ENCODE measurements at places on chromosomes 13 and 19.

GRCh38 chr13:73960474-73960873, 173.7 kb downstream of the KLF12 start:
- no peak for DNase-seq

GRCh38 chr13:99984461-99985240, 3.1 kb downstream of the ZIC2 start:
- peak; percentile 65 for DNase-seq

DNA sequence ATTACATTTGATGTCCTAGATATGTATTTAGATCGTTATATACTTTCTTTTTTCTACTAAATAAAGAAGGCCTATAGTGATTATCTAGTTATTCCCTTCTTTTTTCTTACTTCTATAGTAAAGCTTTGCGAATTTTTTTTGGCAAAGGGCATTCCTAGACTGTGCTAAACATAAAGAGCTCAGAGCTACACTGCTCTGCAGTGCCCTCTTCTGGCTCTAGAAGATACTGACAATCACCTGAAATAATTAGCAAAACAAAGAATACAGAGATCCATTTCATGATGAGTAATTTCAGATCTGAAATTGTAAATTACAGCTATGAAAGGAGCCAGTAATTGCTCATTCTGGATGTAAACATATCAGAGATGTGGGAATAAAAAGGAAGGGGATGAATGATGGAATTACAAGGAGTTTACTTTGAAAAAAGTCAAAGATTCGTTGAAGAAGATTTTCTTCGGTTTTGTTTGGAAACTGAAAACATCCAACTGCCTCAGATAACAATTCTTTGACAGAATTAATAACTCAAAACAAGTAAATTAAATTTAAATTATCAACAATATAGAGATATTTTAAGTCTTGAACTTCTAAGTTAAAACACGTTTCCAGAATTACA, 288.5 kb downstream of the NALCN start:
- peak; percentile 73 for DNase-seq

- DNase-seq: peak; percentile 100
Measured at GRCh38 chr19:17470068-17470841, at the start of gene SLC27A1. SLC27A1 (plus strand) TSS chr19:17470524; CDS start chr19:17470541, 17 bp downstream.

- no peak for DNase-seq
Measured at GRCh38 chr19:54429176-54429495, 13.9 kb downstream of the TTYH1 start.

DNA sequence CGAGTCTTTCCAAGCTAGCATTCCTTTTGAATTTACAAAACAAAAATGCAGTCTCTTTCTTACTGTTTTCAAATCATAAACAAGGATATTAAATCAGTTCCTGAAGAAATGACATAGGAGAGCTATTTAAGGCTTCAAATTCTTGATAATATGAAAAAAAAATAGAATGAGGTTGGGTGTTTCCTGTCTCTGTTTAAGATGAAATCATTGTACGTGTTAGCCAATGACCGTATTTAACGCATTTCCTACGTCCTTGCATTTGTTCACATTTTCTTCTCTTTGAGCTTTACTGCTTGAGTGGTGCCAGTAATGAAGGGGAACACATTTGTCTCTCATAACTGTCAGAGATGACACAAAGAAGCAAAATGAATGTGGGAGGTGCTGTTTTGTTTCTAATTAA, 821.3 kb downstream of the DIAPH3 start:
- DNase-seq: no peak

- DNase-seq: no peak
Measured at GRCh38 chr19:7442423-7442822, 46.4 kb downstream of the PEX11G start.

GRCh38 chr19:18292462-18292809, 11.0 kb upstream of the JUND start:
- DNase-seq: no peak

DNA sequence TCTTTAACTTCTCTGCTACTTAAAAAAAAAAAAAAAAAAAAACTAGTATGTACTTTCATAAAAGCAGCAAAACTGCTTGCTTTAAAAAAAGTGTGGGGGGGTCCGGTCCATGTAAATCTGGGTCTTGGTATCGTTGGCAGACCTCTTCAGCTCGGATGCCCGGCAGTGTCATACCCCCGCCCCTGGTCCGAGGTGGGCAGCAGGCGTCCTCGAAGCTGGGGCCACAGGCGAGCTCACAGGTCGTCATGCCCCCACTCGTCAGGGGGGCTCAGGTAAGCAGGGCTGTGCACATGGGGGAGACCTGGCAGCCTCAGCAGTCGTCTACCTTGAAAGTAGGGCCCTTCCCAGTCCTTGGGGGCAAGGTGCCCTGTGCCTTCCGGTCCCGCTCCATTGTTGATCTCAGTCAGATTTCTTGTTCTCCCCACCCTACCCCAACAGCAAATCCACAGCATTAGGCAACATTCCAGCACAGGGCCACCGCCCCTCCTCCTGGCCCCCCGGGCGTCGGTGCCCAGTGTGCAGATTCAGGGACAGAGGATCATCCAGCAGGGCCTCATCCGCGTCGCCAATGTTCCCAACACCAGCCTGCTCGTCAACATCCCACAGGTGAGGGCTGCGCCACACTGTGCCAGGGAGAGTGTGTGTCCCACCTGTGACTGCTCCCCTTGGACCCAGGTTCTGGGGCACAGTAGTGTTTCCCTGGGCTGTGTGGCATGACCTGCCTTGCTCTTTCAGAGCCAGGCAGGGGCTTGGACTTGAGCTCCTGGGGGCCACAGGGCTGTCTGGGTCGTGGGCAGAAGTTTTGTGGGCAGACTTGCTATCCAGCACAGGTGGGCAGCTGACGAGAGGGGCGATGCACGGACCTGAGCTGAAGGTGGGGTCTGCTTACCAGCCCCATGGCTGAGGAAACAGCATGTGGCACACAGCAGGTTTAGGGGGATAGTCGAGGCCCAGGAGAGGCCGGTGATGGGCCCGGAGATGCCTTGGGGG, 19.4 kb downstream of the TSSK6 start:
- no peak for DNase-seq

DNA sequence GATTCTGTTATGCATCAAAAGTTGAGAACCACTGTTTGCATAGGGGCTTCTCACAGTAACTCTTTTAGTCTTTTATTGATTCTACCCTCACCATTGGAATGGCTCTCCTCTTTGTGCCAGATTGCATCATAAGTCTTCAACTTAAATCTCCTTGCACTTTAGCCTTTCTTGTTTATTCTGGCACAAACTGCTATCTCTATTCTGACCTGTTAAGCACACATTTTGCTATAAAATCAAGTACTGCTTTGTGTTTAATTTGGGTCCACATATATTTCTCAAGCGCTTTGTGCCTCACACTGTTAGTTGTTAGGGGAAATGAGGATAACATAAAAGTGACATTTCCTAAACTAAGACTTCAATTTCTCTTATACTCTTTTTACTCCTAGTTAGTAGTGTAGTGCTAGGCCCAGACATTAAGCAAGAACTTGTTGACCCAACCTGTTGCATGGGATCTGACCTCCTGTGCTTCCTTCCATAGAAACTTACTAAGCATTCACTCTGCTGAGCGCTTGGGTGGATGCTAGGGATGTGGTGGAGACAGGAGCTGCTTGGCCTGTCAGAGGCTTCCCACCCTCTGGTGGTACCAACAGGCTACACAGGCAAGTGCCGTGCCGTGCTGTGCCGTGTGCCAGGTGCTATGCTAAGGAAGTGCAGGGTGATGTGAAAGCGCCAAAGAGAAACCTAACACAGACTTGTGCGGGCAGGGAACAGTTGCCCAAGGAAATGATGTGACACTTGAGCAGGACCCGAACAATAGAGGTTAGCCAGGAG, 1.2 kb downstream of the UTP14C start:
- no peak for DNase-seq

- peak; percentile 91 for DNase-seq
Measured at GRCh38 chr13:102402290-102402689, 442 bp upstream of the FGF14 start.

DNA sequence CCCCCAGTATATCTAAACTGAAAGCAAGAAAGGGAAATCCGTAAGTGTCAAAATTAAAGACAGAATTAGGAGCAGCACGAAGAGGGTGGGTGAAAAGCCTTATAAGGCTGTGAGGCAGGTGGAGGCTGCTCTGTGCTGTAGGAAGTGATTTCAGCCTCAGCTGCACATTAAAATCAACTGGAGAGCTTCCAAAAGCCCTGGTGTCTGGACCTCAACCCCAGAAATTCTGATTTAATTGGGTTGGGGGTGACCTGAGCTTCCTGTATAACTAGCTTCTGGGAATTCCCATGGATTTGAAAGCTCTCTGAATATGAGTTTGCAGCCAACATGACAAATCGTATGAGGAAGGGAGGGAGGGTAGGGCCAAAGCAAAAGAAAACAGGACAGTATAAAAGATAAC, 242.4 kb upstream of the TMTC4 start:
- no peak for DNase-seq

DNA sequence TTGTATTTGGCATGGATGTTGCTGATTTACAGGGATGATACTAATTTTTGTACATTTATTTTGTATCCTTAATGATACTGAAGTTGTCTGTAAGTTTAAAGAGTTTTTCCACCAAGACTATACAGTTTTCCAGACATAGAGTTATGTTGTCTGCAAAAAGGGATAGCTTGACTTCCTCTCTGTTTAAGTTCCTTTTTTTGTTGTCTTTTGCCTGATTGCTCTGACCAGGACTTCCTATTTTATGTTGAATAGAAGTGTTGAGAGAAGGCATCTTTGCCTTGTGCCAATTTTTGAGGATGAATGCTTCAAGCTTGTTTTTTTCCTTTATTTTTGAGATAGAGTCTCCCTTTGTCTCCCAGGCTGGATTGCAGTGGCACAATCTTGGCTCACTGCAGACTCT, 36.8 kb upstream of the ZNF681 start:
- DNase-seq: no peak

DNA sequence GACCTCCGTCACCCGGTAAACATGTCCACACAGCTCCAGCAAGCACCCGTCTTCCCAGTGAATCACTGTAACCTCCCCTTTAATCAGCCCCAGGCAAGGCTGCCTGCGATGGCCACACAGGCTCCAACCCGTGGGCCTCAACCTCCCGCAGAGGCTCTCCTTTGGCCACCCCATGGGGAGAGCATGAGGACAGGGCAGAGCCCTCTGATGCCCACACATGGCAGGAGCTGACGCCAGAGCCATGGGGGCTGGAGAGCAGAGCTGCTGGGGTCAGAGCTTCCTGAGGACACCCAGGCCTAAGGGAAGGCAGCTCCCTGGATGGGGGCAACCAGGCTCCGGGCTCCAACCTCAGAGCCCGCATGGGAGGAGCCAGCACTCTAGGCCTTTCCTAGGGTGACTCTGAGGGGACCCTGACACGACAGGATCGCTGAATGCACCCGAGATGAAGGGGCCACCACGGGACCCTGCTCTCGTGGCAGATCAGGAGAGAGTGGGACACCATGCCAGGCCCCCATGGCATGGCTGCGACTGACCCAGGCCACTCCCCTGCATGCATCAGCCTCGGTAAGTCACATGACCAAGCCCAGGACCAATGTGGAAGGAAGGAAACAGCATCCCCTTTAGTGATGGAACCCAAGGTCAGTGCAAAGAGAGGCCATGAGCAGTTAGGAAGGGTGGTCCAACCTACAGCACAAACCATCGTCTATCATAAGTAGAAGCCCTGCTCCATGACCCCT, 9.0 kb upstream of the CEACAM5 start:
- DNase-seq: no peak

DNA sequence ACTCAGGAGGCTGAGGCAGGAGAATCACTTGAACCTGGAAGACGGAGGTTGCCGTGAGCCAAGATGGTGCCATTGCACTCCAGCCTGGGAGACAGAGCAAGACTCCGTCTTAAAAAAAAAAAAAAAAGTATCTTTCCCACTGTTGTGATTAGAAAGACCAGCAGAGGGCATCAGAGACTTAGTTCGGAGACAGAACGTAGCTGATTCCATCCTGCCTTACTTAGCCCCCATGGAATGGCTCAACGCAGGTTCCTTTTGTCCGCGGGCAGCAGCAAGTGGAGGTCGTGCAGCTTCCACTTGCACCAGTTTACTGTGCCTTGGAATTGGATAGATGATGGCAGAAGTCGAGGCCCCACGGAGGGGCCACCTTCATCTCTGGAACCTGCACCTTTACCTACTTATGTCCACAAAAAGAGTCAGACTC, 8.1 kb downstream of the TIMM29 start:
- peak; percentile 96 for DNase-seq

DNA sequence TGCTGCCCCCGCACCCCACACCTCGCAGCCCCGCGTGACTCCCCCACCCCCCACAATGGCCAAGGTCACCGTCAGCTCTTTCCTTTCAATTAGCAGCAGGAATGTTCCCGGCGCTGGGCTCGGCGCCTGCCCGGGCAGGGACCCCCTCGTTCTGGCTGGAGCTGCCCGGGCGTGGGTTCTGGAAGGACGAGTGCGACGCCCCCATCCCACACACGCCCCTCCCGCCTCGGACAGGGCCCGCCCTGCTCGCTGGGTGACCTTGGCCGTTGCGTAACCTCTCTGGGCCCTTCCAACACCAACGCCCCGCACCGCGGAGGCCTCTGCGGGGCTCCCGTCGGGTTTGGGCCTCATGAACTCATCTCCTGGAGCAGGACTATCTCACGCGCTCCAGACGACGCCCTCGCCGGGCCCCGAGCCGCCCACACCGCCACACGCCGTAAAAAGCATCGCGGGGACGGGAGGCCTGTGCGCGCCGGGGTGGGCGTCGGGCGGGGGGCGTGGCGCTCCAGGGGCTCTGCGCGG, 10.3 kb downstream of the PALM start:
- DNase-seq: no peak

- no peak for DNase-seq
Measured at GRCh38 chr19:23539499-23539898, 144.2 kb upstream of the ZNF91 start.

DNA sequence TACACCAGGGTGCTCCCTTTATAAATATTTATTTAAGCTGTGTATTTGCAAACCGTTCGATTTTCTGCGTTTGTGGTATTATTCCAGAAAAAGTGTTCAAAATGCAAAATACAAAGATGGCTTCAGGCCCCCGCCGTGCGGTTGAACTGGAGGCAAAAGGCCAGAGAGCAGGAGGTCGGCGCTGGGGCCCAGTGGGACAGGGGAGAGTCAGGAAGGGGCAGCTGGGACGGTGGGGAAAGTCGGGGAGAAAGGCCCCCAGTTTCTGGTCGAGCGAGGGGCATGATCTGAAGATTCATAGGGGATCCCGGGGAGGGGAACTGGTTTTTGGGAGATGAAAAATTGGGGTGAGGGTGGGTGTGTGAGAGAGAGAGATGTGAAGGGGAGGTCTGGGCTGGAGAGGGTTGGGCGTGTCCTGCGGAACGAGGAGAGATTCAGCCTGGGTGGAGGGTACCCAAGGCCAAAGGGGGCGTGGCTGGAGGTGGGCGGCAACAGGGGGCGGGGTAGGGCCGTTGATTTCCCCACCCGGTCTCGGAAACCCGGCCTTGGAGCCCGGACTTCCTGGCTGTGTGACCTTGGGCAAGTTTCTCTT, 678 bp downstream of the ISOC2 start:
- DNase-seq: peak; percentile 93

- DNase-seq: peak; percentile 81
Measured at GRCh38 chr13:112443191-112443994, 67.2 kb downstream of the SPACA7 start.

GRCh38 chr13:26062853-26063444, 11.1 kb upstream of the SHISA2 start:
- DNase-seq: peak; percentile 73

GRCh38 chr19:611481-611868, 21.8 kb downstream of the HCN2 start:
- no peak for DNase-seq

GRCh38 chr13:112839356-112840105, 129.5 kb upstream of the MCF2L start:
- no peak for DNase-seq

All from neural progenitor cell (in vitro differentiated cells).